Omental fat pad (tissue), 4 donors: ENCODE measurements at places on chromosomes 6 and 20.

GRCh38 chr6:39196673-39197091 is 32.6 kb downstream of the KCNK5 start:
- DNase-seq: no peak

- no peak for DNase-seq
These were observed 6.0 kb downstream of the C6orf141 start for GRCh38 chr6:49556429-49556837.

- no peak for DNase-seq
These were observed 625.9 kb upstream of the EPHA7 start for GRCh38 chr6:94045099-94045829.

DNA sequence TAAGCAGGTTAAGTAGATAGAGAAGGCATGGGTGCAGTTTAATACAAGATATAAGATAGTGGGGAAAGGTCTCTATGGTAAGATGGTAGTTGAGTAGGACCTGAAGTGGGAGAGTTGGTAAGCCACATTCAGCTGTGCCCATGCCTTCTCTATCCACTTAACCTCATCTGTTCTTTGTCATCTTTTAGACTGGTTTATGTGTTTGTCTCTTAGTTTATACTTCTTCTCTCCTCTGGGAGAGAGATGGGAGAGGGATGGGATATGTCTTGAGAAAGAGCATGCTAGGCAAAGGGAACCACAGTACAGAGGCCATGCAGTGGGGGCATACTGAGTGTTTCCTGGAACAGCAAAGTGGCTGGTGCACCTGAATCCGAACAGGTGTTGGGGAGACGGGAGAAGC is 46.7 kb downstream of the KIZ start:
- DNase-seq: no peak

DNA sequence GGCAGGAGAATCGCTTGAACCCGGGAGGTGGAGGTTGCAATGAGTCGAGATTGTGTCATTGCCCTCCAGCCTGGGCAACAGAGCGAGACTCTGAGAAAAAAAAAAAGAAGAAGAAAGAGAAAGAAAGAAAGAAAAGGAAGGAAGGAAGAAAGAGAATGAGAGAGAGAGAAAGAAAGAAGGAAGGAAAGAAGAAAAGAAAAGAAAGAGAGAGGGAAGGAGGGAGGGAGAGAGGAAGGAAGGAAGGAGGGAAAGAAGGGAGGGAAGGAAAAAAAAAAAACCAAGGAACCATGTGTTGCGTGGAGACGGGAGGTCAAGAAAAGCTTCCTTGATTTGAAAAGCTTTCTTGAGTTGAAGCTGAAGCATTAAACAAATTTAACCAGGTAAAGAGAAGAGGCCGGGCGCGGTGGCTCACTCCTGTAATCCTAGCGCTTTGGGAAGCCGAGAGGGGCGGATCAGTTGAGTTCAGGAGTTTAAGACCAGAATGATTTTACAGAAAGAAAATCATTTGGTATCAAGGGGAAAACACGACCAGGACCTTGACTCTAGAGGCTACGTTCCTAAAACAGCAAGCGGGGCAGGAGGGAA is 90.5 kb upstream of the PRSS16 start:
- no peak for DNase-seq
